ENCODE measurements at places on chromosomes 5 and 9.

GRCh38 chr5:142888469-142889085, 118.4 kb downstream of the ARHGAP26 start:
- DNase-seq = no peak

- no peak for DNase-seq
Observed at GRCh38 chr9:7376833-7377232, 422.7 kb downstream of the DMAC1 start.

DNA sequence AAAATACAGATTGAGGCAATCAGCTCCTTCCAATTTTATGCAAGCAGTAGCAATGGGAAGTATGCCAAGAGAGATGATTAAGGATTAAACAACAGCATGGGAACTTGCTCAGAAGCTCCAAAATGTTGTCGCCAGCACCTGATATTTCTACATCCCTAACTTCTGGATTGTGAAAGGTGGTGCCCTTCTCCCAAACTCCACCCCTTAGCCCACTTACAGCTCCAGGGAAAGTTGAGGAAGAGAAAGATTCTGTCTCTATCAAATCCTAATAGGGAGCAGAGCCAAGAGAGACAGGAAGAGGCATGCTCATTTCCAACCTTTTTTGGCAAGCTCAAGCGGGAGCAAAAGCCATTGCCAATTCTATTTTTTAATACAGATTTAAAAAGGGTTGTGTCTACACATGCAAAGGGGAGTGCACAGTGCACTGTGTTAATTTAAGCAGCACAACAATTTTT, 92.4 kb upstream of the NR3C1 start:
- DNase-seq = no peak

GRCh38 chr5:135119481-135119880, 85.5 kb upstream of the PITX1 start:
- DNase-seq = no peak

DNA sequence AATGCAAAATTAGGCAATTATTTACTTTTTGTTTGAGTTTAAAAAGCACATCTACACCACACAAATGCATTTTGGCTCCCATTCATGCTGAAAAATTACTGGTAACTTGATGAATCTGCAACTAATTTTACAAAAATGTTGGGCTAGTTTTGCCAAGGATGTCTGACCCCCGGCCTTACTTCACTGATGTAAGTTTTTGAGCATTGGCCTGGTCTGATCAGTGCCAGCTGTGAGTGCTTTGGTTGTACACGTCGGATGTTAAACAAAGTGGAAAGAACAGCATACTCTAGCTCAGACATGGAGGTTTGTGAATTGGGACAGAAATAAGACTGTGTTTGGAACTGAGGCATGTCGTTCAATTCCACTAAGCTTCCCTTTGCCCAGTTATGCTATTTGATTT, 1044.2 kb downstream of the TLE4 start:
- DNase-seq = no peak

- DNase-seq = no peak
Observed at GRCh38 chr5:148561801-148562311, 92.5 kb downstream of the HTR4 start.

DNA sequence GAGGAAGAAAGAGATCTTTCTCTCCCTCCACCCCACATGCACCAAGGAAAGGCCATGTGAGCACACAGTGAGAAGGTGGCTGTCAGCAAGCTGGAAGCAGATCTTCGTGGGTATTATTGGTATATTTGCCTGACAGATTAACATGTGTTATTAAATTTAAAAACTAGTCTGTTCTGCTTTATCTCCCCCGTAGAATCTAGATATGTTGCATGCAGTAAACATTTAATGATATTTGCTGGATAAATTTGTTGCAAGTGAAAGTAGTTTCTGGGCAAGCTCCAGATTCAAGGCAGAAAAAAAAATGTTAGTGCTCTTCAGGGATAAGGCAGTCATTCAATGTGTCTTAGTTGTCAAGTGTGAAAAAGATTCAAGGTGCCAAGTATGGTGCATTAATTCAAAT, 215.0 kb upstream of the TAS2R1 start:
- no peak for DNase-seq

GRCh38 chr5:132653716-132654115, 4.3 kb upstream of the IL13 start:
- no peak for DNase-seq

- no peak for DNase-seq
Observed at GRCh38 chr5:73322437-73323076, 126.0 kb downstream of the FOXD1 start.

DNA sequence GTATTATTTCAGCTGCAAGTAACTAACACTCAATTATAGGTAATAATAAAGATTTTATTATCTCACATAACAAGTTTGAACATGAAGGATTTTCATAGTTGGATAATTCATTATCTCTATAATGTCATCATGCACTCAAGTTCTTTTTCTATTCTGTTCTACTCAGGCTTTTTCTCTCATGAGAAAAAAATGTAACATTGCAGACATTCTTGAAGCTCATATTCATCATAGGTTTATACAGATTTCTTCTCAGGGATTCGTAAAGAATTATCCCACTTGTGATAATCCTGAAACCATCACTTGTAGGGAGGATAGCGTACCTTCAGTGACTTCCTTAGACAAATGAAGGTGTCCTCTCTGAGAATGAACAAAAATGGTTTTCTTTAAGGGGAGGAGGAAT, 150.3 kb downstream of the XRCC4 start:
- no peak for DNase-seq

DNA sequence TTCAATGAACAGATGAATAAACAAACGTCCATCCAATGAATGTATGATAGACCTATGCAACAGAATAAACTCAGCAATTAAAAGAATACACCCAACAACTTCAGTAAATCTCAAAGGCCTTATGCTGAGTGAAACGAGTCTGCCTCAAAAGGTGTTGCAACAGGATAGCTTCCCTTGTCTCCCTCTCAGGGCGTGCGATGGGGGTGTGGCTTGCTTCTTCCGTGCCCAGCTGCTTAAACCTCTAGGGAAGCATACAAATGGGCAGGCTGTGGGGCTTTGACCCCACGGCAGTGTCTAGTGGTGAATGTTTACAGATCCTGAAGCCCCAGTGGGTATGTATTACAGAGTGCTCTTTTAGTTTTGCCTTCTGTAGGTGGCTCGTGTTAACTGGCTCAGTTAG, 87.0 kb upstream of the CCL21 start:
- no peak for DNase-seq

GRCh38 chr9:136587944-136588662, 42.3 kb upstream of the NOTCH1 start:
- DNase-seq = no peak

GRCh38 chr9:84705128-84705527, 35.6 kb downstream of the NTRK2 start:
- no peak for DNase-seq

DNA sequence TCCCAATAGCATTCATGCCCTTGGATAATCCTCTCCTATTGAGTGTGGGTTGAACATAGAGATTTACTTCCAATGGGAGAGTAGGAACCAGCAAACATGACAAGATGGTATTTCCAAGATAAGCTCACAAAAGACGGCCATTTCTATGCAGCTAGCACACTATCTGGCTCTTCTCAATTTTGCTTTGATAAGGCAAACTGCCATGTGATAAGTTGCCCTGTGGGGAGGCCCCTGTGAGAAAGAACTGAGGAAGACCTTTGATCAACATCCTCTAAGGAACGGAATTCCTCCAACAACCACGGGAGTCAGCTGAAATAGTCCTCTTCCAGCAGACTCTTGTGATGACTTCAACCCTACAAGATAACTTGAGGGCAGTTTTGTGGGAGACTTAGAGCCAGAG, 211.9 kb upstream of the TRPM3 start:
- no peak for DNase-seq

DNA sequence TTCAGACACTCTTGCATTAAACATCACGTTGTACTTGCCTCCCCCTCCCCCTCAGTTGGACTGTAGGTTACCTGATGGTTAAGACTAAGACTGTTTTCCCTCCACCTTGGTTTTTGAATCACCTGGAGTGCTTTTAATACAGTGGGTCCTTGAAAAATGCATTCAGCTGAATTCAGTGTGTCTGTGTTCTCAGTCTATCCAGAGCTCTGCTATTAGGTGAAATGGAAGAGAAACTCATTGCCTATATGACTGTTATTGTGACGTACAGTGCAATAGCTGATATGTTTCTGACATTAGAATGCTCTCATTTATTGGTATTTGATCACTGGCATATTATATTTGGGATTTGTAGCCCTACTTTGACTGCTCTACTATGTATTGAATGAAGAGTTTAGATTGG, 108.5 kb downstream of the F2RL2 start:
- DNase-seq = no peak

DNA sequence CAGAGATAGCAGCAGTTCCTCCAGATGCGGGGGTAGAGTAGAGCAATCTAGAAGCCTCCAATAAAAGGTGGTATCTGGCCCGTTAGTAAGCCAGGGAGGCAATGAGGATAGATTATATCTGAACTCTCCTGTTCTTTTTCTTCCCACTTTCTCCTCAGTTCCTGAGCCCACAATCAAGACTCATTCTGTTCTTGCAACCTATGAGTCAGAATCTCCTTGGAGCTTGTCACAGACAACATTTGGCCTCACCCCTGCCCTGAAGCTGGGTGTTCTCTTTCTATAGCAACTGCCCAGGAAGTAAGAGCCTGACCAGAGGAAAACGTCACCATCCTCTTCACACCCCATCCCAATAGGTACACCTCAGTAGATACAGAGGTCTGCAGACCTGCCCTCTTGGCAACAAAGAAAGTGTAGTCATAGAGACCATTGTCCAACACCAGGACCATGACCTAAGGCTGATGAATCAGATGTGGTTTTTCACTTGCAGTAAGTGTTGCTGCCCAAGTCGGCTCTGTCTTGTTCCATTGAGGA, 76.3 kb upstream of the PCA3 start:
- DNase-seq = no peak

DNA sequence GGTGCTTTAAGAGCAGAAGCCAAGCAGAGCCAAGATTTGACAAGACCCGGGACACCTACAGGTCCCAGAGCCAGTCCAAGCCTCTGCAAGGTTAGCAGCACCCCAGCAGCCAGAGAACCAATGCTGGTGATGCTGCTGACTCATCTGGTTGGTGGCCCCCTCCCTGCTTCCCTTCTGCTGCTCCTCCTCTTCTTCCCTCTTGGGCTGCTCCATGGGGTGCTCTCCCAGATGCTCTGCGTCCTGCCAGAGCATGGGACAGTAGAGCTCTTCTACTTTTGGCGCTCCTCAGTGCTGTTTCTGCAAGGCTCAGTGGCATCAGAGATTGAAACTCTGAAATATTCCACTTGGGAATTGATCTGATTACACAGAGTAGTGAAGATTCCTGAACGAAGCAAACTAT, 76.1 kb upstream of the SAP30L start:
- DNase-seq = no peak

- DNase-seq = no peak
Observed at GRCh38 chr5:168611165-168611564, 32.0 kb upstream of the PANK3 start.

GRCh38 chr5:180010636-180011035, 60.9 kb downstream of the RNF130 start:
- no peak for DNase-seq

DNA sequence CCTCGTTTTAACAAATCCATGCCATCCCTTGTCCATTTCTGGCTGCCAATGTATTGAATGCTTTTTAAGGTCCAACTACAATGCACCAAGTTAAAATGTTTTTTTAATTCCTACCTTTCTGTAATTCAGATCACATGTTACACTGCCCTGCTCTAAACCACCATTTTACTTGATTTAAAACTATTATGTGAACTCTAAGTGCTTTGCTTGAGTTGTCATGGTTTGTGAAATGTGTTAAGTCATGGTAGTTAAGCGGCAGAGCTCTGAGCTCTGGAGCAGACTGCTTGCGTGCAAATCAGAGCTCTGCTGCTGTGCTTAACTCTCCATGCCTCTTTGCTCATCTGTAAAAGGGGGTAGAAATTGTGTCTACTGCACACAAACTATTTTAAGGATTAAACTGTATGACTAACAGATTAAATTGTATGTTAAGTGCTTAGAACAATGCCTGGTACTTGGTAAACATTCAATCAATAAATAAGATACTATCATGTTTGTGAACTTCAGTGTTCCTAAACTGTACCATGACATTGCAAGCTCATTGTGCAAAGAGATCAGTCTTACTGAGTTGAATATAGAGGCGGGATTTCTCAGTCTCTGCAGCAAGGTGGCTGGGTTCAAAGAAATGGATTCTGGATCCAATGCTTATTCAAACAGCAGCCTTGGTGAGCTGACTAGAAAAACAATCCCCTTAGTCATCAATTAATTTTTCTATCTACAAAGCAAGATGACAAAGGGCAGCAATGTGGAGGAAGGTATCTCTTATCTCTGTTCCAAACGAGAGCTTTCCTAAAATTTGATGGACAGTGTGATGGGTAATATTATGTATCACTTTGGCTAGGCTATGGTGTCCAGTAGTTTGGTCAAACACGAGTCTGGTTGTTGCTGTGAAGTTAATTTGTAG, 16.1 kb upstream of the CMBL start:
- no peak for DNase-seq

GRCh38 chr9:93620881-93621820, 44.8 kb downstream of the PHF2 start:
- DNase-seq = no peak

- no peak for DNase-seq
Observed at GRCh38 chr5:179698935-179699615, at the start of gene CANX. TSS of gene CANX (plus strand) at chr5:179698967. CDS start at chr5:179705682, 6,715 bp downstream.

DNA sequence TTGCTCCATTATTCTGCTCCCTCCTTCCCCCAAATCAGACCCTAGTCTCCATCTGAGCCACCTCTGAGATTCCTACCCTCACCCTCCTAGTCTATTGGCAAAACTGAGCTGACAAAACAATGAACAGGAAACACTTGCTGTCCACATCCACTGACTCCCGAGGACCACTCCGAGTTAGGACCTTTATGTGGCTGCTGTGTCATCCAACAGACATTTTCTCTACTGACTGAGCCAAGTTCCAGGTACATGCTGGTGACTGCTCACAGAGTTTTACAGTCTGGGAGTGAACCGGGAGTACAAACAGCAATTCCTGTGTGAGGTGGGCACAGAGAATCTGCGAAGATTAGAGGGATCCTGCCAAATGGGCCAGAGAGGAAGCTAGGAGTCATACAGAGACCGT, 39.2 kb downstream of the CFAP90 start:
- no peak for DNase-seq

DNA sequence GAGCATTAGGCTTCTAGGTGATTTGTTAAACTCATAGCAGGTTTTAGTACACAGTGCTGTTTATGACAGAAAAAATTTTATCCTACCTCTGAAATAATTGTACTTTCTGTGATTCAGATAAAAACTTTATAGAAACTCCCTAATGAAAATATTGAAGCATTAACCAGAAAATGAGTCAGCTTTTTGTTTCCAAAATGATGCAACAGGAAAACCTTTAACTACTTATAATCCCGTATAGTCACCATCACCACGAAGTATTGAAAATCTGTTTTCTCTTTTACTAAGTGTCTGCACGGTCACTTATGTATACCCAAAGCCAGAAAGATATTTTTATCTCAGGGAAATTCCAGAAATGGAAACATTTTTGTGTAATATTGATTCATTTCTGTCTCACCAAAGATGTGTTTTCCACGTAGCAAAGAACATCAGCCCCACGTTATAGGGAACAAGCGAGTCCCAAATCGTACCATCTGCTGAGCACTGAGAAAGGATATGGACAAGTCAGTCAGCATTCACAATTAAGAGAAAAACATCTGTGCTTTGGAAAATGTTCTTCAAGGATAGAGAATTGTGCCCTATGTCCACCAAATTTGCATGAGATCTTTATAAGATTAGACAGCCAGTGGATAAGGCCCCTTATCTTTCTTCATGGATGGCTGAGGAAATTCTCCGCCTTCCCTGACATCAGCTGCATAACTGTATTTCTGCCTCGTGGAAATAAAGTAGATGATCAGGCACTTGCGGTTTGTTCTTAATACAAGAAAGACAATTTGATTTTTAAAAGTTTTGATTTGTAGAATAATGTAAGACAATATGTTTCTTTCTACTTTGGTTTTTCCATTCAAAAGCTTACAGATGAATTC, 41.9 kb downstream of the TNFAIP8 start:
- no peak for DNase-seq

Measured in activated CD8-positive, alpha-beta memory T cell treated with anti-CD3 and anti-CD28 coated beads for 48 hours (primary cell).